Endothelial cell (in vitro differentiated cells): ENCODE measurements at places on chromosomes 7 and 10.

DNA sequence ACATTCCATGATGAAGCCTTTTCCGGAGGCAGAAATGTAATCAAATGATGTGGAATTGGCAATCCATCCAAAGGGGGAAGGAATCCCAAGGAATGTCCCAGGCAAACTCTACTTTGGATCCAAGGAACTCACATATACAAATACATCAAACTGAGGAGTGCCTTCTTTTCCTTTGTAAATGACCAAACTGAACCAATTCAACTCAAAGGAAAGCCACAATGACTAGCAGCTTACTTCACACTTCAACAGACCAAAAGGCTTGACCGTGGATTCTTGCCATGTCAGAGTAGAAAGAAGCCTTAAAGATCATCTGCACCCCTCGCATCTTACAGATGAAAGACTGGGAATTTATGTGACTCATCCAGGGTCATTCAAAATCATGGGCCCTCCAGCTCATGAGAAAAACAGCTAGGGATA, 79.7 kb upstream of the MACROH2A2 start:
- DNase-seq, result no peak

- no peak overlapping the region for H3K27ac ChIP-seq
- DNase-seq, result no peak
- H3K4me1 ChIP-seq, result peaks cover 12% of the 10 kb centered on the region
- no peak overlapping the region for H3K4me3 ChIP-seq
- peaks cover 10% of the 10 kb centered on the region for H3K36me3 ChIP-seq
Observed at GRCh38 chr7:26329520-26330255, 38.0 kb downstream of the SNX10 start.

GRCh38 chr7:135420786-135421185, 89.1 kb downstream of the CNOT4 start:
- no peak overlapping the region for H3K27ac ChIP-seq
- no peaks in the 10 kb centered on the region for H3K4me1 ChIP-seq
- H3K36me3 ChIP-seq, result no peaks in the 10 kb centered on the region
- DNase-seq, result no peak
- no peak overlapping the region for H3K4me3 ChIP-seq

DNA sequence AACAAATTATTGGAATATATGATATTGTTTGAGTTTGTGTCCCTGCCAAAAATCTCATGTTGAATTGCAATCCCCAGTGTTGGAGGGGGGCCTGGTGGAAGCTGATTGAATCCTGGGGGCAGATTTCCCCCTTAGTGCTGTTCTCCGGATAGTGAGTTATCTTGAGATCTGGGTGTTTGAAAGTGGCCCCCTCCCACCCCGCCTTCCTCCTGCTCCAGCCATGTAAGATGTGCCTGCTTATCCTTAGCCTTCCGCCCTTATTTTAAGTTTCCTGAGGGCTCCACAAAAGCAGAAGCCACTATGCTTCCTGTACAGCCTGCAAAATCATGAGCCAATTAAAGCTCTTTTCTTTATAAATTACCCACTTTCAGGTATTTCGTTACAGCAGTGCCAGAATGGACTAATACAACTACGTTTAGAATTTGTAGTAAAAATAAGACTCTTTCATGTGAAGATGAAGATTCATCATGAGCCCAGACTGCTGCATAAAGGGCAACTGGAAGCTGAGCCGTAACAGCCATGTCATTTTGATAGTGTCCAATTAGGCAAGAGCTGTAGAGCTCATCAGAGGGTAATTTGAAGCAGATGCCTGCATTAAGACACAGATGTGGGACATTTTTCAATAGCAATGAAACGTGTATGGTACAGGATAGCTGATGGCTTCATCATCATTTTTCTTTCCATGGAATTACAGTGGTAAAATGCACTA, 1007.2 kb downstream of the REEP3 start:
- no peaks in the 10 kb centered on the region for H3K36me3 ChIP-seq
- H3K4me3 ChIP-seq, result no peak overlapping the region
- no peak overlapping the region for H3K27ac ChIP-seq
- peaks cover 20% of the 10 kb centered on the region for H3K4me1 ChIP-seq
- no peaks in the 10 kb centered on the region for H3K27me3 ChIP-seq

DNA sequence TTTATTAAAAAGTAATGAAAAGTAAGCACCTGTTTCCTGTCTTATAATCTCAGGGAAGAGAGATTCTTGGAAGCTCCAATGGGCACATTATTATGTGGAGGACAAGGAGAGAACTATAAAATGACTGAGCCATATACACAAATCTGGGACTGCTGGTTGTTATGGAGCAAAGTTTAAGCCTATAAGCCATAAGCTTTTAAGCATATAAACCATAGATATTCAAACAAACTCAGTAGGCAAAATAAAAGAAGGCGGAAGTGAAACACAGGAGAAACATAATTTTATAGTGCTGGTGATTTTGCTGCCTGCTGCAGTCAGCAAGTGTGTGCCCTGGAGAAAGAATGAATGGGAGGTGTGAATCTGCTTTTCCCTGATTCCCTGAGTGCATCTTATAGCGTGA, 274.4 kb downstream of the KIF20B start:
- H3K4me1 ChIP-seq, result peaks cover 2% of the 10 kb centered on the region
- no peaks in the 10 kb centered on the region for H3K36me3 ChIP-seq
- peaks cover 2% of the 10 kb centered on the region for H3K27me3 ChIP-seq
